ENCODE measurements at places on chromosomes 3 and 15.

DNA sequence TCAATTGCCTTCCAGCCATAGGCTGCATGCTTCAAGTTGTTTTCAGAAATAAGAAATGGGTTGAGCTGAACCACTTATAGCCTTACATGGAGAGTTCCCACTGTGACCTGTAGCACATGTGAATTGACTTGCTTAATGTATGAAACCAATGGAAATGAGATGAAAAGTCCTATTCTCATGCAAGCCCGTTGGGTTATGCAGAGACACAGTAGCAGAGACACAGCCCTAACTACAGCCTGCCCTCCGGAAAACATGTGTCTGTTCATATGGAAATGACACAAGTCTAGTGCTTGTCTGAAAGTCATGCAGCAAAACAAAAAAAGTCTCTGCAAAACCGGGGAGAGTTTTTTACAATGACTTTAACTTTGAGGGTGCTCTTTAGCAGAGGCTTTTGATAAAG lies 14.5 kb downstream of the HIGD2B start:
- no peak for DNase-seq

DNA sequence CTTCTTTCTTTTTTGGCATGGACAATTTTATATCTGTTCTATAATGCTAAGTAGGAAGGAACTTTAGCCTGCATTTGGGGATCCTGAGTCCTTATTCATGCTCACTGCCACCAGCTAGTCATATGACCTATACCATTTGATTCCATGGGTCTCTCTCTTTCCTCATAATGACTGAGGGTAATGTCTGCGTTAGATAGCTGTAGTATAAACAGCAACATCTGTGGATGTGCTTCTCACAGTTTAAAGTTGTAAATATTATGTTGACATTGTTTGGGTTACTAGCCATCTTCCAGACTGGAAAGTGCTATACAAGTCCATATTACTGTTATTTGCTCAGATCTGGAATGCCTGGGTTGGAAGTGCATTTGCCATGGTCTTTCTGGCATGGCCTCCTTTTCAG lies 274.9 kb upstream of the SEMA6D start:
- no peak for DNase-seq

DNA sequence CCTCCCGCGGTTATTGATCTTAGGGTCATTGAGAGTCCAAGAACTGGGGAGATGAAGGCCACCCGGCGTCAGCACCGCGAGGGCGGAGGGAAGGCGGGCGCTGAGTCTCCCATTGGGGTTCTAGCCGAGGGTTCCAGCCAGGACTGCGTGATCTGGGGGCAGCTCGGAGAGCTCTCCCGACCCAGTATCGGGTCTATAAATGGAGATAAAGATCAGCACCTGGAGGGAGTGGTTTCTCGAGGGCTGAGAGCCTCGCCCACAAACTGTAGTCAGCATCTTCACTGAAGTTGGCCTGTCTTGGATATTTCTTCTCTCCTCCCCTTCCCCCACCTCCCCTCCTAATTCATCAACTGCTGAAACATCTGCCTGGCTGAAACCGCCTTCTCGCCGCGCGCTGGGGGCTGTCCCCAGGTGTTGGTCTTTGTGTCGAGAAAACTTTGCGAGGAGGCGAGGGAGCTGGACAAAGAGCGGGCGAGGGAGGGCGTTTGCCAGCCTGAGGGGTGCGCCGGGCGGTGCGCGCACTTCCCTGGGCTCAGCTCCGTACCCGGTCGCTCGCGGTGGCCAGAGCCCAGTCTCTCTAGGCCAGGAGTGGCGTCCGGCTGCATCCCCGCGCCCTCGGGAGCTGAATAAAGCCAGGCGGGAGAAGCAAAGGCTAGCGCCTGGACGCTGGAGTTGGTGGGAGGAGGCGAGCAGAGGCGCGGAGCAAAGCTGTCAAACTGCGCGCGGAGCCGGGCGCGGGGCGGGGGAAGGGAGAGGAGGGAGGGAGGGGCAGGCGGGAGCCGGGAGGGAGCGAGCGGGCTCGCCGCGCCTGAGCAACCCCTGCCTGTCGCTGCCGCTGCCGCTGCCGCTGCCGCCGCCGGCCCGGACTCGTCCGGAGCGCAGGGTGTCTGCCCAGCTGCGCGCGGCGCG lies at the start of gene ST8SIA2:
TSS of gene ST8SIA2 (plus strand) at position 811 of the 909 bp plus-strand sequence. CDS start 184 bp downstream, outside the sequence.
- peak; percentile 78 for DNase-seq

GRCh38 chr3:182501856-182502255 lies 291.4 kb upstream of the ATP11B start:
- no peak for DNase-seq

GRCh38 chr3:16936233-16936632 lies 51.5 kb downstream of the PLCL2 start:
- DNase-seq = no peak

DNA sequence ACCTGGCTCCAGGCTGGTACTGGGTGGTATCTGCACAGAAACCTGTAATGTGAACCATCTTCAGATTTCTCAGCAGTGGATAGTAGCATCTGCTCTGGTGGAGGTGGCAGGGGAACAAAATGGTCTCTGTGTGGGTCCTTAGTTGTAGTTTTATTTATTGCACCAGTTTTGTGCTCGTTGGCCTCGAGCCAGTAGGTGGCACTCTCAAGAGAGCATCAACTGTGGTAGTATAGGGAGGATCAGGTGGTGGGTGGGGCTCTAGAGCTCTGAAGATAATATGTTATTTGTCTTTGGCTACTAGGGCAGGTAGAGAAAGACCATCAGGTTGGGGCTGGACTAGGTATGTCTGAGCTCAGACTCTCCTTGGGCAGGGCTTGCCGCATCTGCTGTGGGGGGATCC lies 254.0 kb upstream of the GPR149 start:
- DNase-seq = peak; percentile 34

DNA sequence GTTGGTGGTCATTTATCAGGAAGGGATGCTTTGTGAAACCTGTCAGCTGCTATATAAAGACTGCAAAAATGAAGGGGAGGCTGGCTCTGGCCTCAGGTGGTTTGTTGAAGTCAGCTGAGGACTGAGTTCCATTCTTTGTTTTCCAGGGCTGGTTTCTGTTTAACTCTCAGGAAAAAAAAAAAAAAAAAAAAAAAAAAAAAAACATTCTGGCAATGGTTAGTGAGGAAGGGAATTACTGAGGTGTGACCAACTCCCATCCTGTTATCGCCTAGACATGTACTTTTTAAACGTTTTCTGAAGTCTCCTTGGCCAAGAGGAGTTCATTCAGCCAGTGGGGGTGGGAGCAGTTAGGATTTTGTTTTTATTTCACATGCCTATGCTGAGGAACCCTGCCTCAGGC lies 316.3 kb downstream of the OXSM start:
- no peak for DNase-seq

- no peak for DNase-seq
Observed at GRCh38 chr3:25683882-25684281, 19.2 kb upstream of the TOP2B start.

DNA sequence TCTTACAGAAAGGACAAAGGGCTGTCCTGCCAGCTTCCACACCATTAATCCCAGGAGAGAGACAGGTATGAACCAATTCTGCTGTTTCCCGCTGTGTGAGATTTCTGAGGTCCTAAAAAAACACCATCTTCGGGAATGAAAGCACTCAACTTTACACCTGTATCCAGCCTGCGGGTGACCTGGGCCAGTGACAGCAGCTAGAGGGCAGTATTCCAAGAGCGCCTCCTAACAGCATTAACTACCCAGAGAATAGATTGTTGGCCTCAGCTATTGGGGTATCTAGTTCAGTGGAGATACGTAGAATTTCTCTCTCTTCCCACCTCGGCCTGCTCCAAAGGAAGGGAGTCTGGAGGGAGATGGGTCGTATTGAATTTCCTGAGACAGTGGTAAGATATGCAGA lies 55.1 kb downstream of the WDR76 start:
- peak; percentile 38 for DNase-seq

GRCh38 chr3:32018757-32019564 lies 37.4 kb downstream of the ZNF860 start:
- DNase-seq = peak; percentile 56

GRCh38 chr15:40344631-40345120 lies 3.9 kb upstream of the CCDC9B start:
- DNase-seq = peak; percentile 80

DNA sequence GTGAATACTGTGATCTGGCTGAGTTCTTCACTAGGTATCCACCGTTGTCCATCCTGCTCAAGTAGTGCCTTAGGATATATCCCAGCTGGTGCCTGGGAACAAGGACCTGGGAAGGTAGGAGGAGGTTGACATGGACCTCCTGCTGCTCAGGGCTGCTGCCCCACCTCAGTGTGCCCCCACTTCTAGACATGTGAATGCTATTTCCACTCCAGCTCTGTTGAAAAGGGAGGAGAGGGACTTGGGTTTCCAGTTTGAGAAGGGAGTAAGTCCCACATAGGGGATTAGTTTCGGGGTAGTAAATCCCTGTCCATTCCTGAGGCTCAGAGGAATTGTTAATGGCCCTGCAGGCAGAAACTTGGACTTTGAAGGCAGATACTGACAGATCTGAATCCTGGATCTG lies 32.9 kb upstream of the ETV5 start:
- peak; percentile 78 for DNase-seq

GRCh38 chr3:59512066-59512465 lies 462.2 kb upstream of the CFAP20DC start:
- DNase-seq = no peak

- DNase-seq = no peak
Observed at GRCh38 chr15:94235646-94236045, 4.3 kb downstream of the MCTP2 start.

DNA sequence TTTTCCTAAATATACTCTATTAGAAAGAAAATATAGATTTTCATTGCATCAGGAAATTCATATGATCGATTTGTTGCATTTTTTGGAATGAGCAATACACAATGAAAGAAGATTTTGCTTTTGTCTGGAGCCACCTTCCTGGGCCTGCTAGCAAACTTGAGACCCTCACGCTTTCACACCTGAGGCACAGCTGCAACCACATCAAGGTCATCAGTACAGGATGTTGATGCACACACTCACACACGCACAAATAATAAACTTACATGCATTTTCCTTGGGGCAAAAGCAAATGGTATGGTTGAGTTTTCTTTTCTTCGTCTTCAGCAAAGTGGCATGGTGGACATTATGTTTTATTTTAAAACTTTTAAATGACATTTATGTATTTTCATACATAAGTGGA lies 64.8 kb upstream of the SATB1 start:
- no peak for DNase-seq

DNA sequence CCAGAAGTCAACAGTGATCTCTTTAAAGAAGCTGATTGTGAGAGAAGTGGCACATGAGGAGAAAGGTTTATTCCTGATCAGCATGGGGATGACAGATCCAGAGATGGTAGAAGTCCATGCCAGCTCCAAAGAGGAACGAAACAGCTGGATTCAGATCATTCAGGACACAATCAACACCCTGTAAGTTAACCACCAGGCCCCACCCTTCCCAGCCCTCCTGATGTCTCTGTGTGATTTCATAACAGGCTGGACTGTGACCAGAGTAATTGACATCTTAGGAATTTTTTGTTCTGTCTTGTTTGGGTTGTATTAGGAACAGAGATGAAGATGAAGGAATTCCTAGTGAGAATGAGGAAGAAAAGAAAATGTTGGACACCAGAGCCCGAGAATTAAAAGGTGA lies 67.7 kb downstream of the KLHL25 start:
- no peak for DNase-seq

DNA sequence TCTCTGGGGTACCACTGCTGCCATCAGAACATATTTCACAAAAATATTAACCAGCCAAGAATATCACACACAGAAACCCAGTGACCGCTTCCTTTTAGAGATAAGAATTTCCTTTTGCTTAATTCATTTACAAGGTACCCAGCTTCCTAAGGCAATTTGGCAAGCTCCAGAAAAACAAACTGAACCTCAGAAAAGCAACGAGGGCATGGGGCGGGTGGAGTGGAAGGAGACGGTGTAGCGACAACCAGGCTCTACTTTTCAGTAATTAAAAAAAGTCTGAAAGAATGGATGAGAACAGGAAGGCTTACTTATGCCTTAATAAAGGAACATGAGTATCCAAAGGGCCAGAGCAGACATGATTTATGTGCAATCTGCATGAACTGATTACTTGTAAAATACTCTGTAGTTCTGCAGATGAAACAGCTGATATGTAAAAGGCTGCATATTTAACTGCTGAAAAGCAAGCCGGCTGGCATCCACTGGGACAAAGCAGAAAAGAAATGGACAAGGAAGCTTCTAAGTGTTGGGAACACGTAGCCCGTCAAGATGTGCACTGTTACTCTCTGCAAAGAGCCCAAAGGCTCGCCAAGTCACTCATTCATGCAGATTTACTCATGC lies 18.6 kb downstream of the RFTN1 start:
- no peak for DNase-seq

- DNase-seq = no peak
Observed at GRCh38 chr15:93452537-93453211, 363.7 kb upstream of the RGMA start.

DNA sequence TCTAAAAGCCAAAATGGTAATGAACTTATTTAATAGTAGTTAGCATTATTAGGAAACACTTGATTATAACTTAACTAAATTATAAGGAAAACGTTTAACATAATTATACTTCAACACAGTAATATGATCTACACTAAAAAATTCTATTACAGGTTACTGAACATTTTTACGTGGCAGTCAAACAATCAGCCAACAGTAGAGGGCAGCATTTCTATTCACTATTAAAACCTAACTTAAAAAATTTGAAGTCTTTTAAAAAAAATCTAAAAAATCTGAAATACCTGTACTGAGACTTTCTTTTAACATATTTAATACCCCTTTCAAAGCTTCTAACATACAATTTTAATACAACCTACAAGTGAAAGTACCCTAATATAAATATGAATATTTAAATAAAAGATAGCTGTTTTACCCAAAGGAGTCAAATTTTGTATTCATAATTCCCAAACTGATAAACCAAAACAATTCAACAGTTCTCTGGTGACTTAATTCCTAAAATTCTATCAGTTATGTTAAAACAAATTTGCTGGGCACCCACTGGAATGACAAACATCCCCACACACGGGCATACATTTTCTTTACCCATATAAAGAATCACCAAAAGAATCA lies 41.5 kb downstream of the DLG1 start:
- DNase-seq = peak; percentile 74

- peak; percentile 73 for DNase-seq
Observed at GRCh38 chr15:71677766-71678165, 132.6 kb upstream of the NR2E3 start.

DNA sequence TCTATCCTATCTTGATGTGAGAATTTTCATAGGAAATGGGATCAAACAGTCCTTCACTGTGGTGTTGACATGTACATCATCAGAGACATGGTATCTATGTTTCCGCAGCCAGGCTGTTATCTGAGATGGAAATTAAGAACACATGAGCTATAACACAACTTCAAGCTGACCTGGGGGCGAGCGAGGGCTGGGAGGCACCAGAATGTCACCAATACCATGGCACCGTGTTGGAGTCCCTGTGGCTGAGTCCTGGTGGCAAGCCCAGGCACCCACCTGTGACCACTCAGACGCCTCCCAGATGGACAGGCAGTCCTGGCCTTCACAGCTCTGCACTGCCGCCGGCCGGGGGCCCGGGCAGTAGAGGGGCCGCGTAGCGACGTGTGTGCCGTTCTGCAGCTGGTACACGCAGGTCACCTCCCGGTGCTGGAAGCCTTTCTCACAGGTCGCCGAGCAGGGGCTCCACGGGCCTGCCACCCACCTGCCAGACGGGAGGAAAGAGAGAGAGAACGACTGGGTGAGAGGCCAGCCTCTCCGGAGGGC lies 263.9 kb upstream of the LYSMD4 start:
- DNase-seq = no peak

All from NCI-H82 (cell line).